ENCODE measurements at places on chromosomes 12 and 14.

GRCh38 chr12:116852303-116852702 lies 28.9 kb downstream of the HRK start:
- no peak for DNase-seq

DNA sequence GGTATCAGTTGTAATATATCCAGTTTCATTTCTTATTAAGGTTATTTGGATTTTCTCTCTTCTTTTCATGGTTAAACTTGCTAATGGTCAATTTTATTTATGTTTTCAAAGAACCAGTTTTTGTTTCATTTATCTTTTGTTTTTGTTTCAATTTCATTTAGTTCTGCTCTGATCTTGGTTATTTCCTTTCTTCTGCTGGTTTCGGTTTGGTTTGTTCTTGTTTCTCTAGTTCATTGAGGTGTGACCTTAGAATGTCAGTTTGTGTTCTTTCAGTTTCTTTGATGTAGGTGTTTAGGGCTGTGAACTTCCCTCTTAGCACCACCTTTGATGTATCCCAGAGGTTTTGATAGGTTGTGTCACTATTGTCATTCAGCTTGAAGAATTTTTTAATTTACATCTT lies 145.6 kb upstream of the SLCO1B1 start:
- no peak for DNase-seq

- DNase-seq = no peak
Observed at GRCh38 chr12:23729359-23729758, 220.1 kb downstream of the SOX5 start.

GRCh38 chr12:113906411-113907200 lies 59.5 kb downstream of the RBM19 start:
- no peak for DNase-seq

DNA sequence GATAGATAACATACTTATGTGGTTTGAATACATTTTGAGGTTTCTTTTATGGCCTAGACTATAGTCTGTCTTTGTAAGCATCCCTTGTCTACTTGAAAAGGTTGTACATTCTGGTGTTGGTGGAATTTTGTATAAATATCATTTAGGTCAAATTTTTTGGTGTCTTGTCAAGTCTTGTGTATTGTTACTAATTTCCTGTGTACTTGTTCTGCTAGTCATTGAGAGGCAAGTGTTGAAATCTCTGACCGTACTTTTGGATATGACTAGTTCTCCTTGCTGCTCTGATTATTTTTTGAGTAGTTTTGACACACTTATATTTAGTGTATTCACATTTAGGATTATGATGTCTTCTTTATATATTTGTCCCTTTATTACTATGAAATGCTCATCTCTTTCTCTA lies 219.6 kb downstream of the CCDC91 start:
- no peak for DNase-seq

- DNase-seq = peak; percentile 55
Observed at GRCh38 chr12:26630546-26631027, 202.4 kb downstream of the ITPR2 start.

DNA sequence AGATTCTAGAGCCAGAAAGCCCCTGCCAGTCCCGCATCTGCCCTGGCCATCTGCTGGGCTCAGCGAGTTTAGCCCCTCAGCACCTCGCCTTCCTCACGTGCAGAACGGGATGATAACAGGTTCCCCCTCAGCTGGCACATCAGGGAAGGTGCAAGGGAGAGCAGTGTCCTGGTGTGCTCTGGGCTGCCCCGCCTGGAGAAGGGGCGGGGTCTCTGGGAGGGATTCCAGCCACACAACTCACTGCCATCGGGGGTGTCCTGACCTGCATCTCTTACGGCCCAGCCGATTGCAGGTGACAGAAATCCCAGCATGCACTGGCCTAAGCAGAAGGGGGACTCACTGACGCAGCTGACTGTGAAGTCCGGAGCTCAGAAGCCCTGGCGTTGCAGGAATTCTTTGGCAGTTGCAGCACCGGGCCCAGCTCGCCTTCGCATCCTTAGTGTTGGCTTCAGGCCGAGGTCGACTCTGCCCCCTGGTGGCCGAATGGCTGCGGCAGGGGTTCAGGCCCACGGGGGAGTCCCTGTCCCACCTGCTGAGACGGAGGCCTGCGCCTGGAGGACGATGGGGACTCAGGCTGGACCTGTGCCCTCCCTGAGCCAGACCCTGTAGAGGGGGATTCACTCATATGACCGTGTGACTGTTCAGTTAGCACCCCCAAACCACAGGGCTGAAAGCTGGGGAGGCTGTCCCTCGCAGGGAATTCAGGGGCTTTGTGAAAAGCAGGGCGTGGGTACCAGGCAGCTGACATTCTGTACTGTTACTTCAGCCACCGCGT lies 178.6 kb downstream of the ADGRD1 start:
- peak; percentile 12 for DNase-seq

- no peak for DNase-seq
Observed at GRCh38 chr12:63894132-63894531, 49.6 kb downstream of the SRGAP1 start.

- DNase-seq = no peak
Observed at GRCh38 chr14:36751106-36751505, 89.4 kb downstream of the PAX9 start.

GRCh38 chr12:131138638-131139362 lies 185.1 kb downstream of the ADGRD1 start:
- no peak for DNase-seq

All from pons (tissue), 1 donor.